Uterus (tissue), 4 donors: ENCODE measurements at places on chromosomes 1 and 21. TPM values are rescaled to one million over a fixed set of nuclear protein-coding genes. Genes with fewer than 3 reads are reported as not detected.

Gene HSF2BP
- not detected for total RNA-seq

GRCh38 chr1:31581821-31582810 lies 5.8 kb downstream of the TINAGL1 start:
- DNase-seq, result no peak

- no peak for DNase-seq
Observed at GRCh38 chr1:28865997-28866650, 48.2 kb upstream of the EPB41 start.

DNA sequence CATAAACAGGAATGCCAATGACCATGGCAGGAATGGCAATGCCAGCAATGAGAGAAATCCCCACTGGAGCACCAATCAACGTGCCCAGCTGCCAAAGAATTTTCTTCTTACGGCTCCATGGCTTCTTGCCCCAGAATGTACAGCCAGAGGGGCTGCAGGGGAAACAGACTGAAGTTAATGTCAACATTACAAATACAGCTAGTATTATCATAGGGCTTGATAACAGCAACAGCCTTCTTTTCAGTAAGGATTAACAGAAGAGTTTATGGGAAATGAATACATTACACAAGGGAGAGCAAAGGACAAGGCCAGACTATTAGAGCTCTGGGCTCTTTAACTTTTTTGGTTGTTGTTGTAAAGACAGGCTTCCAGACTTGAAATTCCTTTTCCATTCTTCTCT lies 18.2 kb downstream of the RNF19B start:
- DNase-seq, result no peak
